Kasumi-1 (cell line): ENCODE measurements at places on chromosomes 3 and 15.

GRCh38 chr3:138856799-138857198 is 22.1 kb upstream of the PIK3CB start:
- DNase-seq: no peak

DNA sequence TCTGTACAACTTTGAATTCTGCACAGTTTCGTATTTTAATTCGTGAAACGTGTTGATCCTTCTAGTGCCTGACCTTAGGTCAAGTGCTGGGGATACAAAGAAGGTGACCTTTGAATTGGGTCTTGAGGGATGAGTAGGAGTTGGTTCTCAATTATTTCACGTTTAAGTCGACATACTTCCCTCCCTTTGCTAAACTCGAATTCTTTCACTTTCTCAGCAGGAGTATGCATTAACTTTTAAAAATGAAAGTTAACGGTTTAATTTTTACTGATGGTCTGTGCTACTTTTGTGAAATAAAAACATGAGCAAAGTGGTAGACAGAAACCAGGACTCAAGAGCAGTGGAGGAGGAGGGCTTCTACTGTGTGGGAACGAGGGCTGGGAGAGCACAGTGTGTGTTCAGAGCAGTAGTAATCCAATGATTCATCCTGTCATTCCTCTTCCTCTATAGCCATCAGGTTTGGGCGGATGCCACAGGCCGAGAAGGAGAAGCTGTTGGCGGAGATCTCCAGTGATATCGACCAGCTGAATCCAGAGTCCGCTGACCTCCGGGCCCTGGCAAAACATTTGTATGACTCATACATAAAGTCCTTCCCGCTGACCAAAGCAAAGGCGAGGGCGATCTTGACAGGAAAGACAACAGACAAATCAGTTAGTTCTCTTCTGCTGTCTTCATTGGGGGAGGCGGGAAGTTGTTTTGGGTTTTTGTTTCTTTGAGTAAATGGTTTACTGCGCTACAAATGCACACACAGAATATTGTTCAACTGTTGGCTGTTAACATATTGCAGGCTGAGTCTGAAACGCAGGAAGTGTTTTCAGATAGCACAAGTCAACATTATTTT is 78.6 kb upstream of the TSEN2 start:
- peak; percentile 26 for DNase-seq

- no peak for DNase-seq
These were observed 40.3 kb downstream of the ICE2 start for GRCh38 chr15:60438646-60439045.

- DNase-seq: no peak
These were observed 6.7 kb downstream of the TNFSF10 start for GRCh38 chr3:172516318-172517214.

GRCh38 chr3:100411091-100411982 is 10.0 kb downstream of the LNP1 start:
- no peak for DNase-seq

GRCh38 chr3:37136067-37136466 is 38.3 kb downstream of the LRRFIP2 start:
- no peak for DNase-seq
